CD8-positive, alpha-beta memory T cell (primary cell): ENCODE measurements at places on chromosomes 6 and 20.

DNA sequence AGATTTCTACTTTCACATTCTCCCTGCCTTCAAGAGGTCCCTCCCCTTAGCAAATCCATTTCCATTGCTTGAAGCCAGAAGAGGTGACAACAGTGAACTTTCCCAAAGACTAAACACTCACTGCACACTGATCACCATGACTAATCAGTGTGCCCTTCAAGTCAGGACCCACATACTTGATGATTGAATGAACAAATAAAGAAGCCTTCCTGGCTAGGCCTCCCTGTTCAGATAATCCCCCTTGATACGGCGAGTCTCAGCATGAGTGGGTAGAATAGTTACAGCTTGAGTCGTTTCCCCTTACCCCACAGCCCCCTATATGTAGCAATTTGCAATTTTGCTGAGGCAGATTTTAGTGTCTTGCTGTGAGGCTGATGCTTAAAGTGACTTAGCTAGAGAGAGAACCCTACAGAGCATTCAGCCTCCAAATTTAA lies 102.2 kb downstream of the UNC5CL start:
- DNase-seq: no peak

DNA sequence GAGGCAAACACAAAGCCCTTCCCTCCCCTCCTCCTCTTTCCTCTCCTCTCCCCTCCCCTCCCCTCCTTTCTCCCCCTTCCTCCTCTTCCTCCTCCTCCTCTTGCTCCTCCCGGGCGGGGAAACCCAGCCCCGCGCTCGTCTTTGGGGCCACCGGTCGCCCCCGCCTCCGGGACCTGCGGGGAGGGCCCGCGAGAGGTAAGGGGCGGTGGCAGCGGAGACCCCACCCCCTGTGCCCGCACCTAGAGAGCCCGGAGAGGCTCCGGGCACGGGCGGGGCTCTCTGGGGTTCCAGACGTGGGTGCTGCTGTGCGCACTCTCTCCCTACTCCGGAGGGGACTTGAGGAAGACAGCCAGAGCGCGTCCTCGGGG lies at the start of gene RIN2:
Gene RIN2, plus strand, starts transcription at position 126 of the 368 bp plus-strand sequence. CDS start 131,344 bp downstream, outside the sequence.
- DNase-seq: no peak

GRCh38 chr20:24955045-24955444 lies 6.0 kb downstream of the CST7 start:
- peak; percentile 38 for DNase-seq

- no peak for DNase-seq
These were observed 68.0 kb downstream of the BMP7 start for GRCh38 chr20:57198132-57199072.

GRCh38 chr6:4775494-4776130 lies 592 bp upstream of the CDYL start:
- peak; percentile 80 for DNase-seq

DNA sequence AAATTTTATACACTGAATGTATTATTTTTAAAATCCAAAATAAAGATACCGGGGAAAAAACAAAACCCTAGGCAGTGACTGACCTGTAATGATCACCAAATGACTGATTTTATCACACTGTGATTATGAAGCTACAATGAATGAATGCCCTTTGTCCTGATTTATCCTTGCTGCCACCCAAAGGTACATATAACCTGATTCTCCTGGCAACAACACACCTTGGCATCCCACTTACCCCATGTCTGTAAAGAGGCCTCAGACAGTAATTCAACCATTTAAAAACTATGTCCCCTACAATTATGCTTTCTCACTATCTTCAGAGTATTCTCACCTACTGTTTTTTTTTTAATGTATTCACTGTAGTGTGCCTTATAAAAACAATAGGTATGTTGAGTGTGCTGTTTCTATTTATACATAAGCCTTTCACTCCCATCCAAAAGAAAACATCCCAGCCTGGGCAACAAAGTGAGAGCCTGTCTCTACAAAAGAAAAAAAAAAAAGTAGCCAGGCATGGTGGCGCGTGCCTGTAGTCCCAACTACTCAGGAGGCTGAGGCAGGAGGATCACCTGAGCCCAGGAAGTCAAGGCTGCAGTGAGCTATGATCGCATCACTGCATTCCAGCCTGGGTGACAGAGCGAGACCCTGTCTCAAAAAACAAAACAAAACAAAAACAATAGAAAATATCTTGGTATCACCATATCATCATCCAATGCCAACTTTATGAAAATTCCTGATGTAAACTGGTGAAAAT lies 21.7 kb downstream of the B4GALT5 start:
- DNase-seq: no peak

GRCh38 chr20:21609221-21609620 lies 95.4 kb upstream of the NKX2-2 start:
- no peak for DNase-seq

GRCh38 chr20:17197041-17197440 lies 29.8 kb upstream of the PCSK2 start:
- no peak for DNase-seq

DNA sequence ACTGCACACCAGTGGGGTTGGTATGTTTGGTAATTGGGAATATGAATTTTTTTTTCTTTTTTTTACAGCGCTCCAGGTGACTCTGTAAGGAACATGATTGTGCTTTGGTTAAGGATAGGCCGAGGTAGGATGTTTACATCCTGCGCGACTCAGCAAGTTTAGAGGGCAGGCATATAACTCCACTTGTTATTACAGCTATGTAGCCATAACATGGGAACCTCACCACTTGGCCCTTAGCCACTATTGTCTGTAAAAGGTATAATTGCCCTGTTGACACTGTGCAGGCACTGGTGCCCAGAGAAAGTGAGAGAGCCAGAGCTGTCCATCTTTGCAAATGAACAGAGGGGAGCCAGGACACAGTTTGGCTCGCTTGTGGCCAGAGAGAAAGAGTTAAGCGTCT lies 172.9 kb downstream of the MCHR2 start:
- no peak for DNase-seq

GRCh38 chr6:105210932-105211531 lies 31.2 kb upstream of the POPDC3 start:
- DNase-seq: no peak
